Pulmonary artery endothelial cell (primary cell): ENCODE measurements at places on chromosomes 16 and 17. TPM values are rescaled to one million over a fixed set of nuclear protein-coding genes. Genes with fewer than 3 reads are reported as not detected.
A peak's percentile ranks its signal among the peaks of the same experiment; 100 is the strongest.

The C1QTNF1 gene
- 10.7 and 20.2 TPM in 2 replicates for total RNA-seq

- no peak for DNase-seq
Measured at GRCh38 chr16:64962786-64963185, 159.1 kb downstream of the CDH11 start.

The MMP28 gene
- total RNA-seq, result 4.3 and 7.2 TPM in 2 replicates

DNA sequence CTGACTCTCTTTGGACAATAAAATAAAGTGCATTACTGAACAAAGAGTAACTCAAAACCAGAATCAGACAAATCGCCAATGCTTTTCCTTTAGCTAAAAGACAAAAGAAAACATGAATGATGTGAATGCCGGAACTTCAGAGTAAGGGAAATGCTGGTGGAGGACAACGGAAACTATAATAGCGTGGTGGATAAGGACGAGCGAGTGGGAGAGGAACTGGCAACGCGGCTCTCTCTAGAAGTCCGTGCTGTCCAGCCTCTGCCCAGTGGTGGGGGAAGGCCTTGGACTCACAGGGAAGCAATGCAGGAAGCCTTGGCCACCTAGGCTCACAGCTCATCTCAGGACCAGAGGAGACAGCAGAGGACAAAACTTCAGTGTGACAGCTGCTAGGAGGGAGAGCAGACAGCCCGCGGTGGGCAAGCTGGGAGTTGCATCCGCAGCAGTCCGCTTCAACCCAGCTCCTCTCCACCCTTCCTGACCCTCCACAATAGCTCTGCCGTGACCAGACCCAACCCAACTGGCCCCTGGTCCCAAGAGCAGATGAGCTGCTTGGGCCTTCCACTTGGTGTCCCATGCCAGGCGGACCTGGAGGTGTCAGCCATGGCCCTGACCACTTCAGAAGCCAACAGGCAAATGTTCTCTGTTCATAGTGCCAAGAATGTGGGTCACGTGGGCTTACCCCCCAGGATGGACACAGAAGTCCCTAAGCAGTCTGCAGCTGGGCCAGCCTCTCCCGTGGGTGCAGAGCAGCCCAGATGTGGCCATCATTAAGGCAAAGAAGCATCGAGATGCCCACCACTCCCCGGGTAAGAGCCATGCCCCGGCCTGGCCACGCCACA is 5.3 kb upstream of the FAAP100 start:
- no peak for DNase-seq

The NUTF2 gene
- 230 and 252 TPM in 2 replicates for total RNA-seq

The TUBD1 gene
- total RNA-seq, result 6.8 and 11.5 TPM in 2 replicates

The MAPT gene
- total RNA-seq, result 0.07 and 0.18 TPM in 2 replicates

- no peak for DNase-seq
Measured at GRCh38 chr16:10178080-10178479, 4.1 kb downstream of the GRIN2A start.

- no peak for DNase-seq
Measured at GRCh38 chr16:56389554-56389953, 35.8 kb downstream of the AMFR start.

GRCh38 chr16:11799509-11800381 is 2.7 kb upstream of the ZC3H7A start:
- DNase-seq, result no peak

- DNase-seq, result peak; percentile 78
Measured at GRCh38 chr17:45147581-45148182, 593 bp upstream of the HEXIM1 start.

DNA sequence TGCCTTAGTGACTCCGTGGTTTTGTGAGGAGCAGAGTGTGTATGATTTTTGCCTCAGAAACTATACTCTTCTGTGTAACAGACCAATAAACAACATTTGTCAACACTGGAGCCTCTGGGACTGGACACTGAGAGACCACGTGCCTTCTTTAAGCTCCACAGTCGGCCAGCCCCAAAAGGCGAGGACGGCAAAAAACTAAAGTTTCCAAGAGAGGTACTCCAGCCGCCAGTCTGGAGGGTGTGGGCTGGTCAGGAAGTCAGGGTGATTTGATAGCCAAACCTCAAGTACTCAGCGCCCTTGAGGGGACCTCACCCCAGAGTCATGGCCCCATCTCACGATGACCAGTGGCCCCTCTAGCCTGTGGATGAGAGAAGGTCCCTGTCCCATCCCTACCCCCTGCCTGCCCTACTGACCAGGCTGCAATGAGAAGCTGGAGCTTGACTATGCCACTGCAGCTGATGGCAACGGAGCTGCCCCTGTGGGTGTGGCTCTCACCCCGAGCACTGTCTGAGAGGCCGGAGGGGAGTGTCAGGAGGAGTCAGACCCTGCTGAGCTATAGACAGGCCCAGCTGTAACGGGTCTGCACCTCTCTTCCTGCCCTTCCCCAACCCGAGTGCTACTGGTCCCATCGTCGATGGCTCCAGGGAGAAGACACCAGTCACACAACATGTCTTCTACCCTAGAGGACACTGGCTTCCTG is 19.8 kb downstream of the MNT start:
- no peak for DNase-seq

The CLDN6 gene
- not detected in 2 replicates for total RNA-seq
